ENCODE measurements at places on chromosomes 4 and X.

GRCh38 chr4:162849937-162850336 lies 316.8 kb downstream of the NAF1 start:
- DNase-seq, result no peak

- DNase-seq, result no peak
Observed at GRCh38 chrX:44899946-44900345, 27.0 kb downstream of the KDM6A start.

DNA sequence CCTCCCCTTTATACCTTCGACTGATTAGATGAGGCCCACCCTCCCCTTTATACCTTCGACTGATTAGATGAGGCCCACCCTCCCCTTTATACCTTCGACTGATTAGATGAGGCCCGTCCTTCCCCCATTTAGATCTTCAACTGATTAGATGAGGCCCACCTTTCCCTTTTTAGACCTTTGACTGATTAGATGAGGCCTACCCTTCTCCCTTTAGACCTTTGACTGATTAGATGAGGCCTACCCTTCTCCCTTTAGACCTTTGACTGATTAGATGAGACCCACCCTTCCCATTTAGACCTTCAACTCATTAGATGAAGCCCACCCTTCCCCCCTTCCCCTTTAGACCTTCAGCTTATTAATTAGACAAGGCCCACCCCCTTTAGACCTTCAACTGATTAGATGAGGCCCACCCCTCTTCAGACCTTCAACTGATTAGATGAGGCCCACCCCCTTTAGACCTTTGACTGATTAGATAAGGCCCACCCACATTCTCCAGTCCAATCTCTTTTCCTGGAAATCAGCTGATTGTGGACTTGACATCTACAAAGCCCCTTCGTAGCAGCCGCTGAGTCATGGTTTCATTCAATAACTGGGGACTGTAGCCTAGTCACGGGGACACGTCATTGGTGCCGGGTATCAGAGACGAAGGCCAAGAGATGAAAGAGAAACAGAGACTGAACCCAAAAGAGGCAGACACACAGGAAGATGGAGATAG lies 28.8 kb upstream of the IL3RA start:
- DNase-seq, result no peak

DNA sequence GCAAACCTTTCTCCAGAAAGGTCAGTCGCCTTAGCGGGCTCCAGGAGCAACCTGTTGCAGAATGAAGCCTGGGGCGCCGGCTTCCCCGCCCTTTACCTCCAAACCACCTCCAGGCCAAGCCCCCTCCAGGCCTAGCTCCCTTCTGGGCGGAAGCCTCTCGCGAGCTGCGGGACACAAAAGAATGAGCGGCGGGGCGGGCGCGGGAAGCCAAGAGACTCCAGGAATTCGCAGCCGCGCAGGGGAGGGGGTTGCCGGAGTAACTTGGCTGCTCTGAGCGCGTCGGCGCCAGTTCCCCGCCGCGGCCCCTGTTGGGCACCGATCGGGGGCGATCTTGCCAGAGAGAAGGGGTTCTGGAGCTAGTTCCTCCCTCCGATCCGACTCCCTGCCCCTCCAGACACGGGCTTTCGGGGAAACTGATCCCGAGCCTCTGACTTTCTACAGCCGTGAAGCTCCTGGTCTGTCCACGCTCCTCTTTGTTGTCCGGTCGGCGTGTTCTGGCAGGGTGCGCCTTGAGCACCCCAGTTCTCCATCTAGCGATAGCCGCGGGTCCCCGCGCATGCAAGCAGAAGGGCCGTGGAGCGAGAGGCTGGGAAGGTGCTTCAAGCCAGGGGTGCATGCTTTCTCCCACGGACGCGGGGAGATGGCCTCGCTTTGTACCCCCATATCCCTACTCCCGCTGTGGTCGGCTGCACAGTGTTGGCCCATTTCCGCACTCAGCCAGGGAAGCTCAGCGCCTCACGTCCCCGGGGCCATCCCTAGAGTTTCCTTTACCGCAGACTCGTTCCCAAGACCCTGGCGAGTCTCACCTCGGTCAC lies 1.2 kb downstream of the PROM1 start:
- DNase-seq, result no peak

DNA sequence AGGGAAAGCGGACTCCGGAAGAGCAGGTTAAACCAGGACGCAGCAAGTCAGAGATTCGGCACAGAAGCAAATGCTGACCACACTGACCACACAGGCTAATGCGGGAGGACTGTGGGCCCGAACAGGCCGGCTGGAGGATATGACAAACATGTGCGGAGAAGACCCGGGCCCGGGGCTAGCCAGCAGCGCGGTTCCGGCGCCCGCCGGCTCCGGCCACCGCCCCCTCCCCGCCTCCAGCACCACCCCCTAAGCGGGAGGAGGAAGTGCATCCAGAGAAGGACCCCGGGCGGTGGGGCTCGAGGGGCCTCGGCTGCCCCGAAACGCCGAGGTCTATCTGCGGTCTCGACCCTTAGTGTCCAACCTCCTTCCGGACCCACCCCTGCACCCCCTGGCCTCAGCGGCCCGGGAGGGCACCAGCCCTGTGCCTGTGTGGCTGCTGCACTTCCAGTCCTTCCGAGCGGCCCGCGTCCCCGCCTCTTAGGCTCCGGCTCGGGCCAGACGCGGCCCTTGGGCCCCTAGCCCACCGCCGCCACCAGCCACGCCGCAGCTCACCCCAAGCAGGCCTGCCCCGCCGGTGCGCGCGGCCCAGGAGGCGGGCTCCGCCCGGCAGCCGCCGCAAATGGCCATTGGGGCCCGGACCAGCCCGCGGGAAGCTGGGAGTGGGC lies 2.1 kb downstream of the ELOVL6 start:
- DNase-seq, result no peak

DNA sequence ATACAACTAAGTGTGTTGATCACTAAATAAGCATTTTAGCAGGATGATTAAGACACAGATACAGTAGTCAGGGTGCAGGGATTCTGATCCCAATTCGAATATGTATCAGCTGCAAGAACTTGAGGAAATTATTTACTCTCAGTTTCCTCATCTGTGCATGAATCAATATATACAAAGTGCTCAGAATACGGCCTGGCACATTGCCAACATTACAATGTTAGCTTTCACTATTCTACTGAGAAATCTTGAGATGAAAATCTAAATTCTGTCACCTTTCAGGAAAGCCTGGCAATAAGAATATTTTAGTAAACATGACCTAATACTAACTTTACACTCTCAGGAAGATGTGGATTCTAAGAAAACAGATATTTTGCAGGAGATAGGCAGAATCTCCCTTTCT lies 1001.6 kb upstream of the IGFBP7 start:
- DNase-seq, result no peak

GRCh38 chr4:182968917-182969650 lies 51.9 kb upstream of the DCTD start:
- no peak for DNase-seq

- no peak for DNase-seq
Observed at GRCh38 chrX:6986915-6987314, 160.6 kb upstream of the STS start.

DNA sequence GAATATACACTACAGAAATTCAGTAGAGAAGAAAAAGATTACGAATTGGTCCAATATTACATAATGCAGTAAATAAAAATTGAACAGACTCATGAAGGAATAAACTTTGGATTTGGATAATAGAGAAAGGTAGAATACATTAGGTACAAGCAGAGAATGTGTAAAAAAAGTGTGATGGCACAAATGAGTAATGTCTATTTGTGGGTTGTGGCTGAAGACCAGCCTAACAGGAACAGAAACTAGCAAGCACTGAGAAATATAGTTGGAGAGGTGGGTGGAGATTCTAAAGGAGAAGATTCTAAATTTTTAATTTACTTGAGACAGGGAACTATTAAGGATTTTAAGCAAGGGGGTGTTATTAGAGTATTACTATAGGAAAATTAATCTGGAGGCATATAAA lies 15.2 kb upstream of the CLOCK start:
- DNase-seq, result no peak

DNA sequence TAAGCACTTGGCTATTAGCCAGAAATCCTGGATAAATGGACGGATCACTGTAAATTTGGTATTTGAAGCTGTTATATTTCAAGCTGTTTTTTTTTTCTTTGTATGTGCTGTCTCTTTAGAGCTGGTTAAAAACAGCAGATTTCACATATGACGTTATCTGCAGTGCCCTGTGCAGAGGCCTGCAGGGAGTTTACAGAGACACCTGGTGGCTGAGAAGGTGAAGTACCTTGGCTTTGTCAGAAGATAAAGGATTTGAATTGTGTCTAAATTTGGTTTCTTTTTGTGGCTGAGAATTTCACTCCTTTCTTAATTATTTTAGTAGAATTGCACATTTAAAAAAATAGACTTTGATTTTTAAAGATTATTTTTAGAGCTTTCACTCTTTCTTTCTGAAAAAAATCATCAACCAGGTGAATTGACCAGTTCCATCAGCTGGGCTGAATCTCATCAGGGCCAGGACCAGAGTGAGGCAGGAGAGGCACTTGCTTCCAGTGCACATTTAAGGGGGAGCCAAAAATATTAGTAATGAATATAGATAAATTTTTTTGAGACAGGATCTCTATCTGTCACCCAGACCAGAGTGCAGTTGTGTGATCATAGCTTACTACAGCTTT lies 9.6 kb upstream of the CHRNA9 start:
- DNase-seq, result no peak

DNA sequence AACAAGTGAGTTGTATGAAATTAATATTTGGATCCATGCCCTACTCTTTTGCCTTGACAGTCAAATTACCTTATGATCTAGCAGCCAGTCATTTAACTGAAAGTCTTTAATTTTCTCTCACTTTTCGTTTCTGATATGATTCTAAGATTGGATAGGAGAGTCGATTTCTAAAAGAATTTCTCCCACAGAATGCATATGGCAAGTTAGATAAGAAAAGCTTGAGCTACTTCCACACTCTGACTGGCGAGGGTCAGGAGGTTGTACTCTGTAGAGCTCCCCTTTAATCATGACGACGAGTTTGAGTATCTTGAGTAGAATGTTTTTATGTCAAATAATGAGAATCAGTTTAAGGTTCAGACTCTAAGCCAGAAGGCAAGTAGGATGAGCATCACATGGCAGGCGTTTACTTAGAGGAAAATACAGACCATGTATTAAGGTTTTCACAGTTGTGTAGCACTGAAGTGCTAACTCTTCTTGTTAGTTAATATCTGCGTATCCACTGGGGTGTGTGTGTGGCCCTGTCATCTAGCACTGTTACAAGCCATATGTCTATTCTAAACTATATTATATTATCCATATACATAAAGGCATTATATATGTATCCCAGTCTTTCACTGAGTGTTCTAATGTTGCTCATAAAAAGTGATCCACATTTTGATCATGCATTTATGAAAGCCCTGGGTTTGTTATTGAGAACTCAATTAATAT lies 37.8 kb downstream of the LRP2BP start:
- no peak for DNase-seq

DNA sequence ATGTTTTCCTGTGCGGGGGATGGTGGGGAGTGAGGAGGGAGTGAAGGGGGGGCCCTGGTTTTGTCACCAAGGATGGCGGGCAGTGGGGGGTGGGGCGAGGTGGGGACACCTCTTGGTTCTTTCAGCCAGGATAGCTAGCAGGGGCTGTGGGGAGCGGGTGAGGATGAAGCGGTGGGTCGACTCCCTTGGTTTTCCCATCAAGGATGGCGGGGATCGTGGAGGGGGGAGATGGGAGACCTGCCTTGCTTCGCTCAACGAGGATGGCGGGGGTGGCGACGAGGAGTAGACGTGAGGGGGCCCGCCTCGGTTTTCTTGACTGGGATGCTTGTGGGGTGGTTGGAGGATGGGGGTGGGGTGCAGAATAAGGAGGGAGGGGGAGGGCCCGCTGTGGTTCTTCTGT lies 643 bp downstream of the FHL1 start:
- no peak for DNase-seq

GRCh38 chr4:61864286-61864685 lies 664.2 kb downstream of the ADGRL3 start:
- DNase-seq, result no peak

- no peak for DNase-seq
Observed at GRCh38 chr4:2261110-2261852, 628 bp downstream of the MXD4 start.

DNA sequence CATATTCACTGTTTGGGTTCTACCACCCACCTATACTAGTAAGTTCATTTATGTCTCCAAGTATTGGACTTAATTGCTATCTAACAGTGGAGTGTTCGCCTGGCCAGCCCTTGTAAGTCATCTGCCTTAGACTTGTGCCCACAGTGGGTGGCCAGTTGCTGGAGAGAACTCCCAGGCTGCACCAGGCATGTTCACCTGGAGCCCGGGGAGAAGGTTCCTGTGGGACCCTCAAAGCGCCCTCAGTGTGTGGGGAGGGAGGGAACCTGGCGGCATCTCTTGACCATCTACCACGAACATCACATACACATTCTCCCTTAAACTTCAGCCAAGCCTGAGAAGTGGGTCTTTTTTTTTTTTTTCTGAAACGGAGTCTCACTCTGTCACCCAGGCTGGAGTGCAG lies 138.1 kb downstream of the CPZ start:
- no peak for DNase-seq

DNA sequence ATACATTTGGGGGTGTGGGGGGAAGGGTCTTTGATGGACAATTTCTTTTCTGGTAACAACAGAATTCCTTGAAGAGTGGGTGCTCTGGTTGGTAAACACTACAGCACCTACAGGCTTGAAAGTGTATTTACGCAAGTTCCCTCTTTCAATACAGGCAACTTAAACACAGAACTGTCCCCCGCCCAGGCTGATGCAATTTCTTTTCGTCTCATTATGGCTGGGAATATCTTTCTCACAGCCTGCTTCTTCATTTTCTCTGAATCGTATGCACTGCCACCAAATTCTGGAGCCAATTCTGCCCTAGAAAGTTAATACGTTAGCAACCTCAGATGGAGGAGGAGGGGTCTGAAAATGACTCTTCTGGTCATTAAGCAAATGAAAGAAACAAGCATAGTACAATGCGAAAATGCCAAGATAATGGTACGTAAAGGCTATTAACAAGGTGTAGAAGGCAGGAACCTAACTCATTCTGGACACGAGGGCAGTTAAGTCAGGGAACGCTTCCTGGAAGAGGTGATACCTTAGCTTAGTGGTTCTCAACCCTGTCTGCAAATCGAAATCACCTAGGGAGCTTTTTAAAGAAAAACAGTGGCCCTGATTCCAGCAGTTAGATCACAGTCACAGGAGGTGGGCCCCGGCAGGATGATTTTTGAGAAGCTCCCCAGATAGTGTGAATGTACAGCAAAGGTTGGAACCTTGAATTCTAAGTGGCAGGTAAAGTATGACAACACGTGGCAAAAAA lies 1.0 kb downstream of the AGA start:
- DNase-seq, result no peak

DNA sequence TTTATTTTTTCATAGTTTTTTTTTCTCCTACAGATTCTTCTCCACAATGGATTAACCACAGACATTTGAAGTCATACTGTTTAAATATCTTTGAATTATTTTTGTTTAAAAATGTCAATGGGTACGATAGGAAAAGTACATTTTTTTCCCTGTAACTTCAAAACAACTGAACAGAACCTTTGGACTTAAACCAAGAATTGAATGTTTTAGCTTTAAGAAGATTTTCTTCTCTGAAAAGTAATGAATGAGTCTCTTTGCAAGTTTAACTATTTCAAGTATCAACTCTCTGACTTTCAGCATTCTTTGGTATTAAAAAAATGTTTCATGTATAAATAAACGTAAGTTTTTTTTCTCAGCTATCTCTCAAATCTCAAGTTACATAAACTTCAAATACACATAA lies 364.3 kb downstream of the FBXO8 start:
- DNase-seq, result no peak

Measured in retinal pigment epithelial cell (primary cell).